ENCODE measurements at places on chromosomes 3 and 15. TPM values are rescaled to one million over a fixed set of nuclear protein-coding genes. Genes with fewer than 3 reads are reported as not detected.

The RASL12 gene
- total RNA-seq, result 82.0 TPM

The NCK1 gene
- total RNA-seq, result 100 TPM

The TTLL13 gene
- total RNA-seq, result 0.60 TPM

DNA sequence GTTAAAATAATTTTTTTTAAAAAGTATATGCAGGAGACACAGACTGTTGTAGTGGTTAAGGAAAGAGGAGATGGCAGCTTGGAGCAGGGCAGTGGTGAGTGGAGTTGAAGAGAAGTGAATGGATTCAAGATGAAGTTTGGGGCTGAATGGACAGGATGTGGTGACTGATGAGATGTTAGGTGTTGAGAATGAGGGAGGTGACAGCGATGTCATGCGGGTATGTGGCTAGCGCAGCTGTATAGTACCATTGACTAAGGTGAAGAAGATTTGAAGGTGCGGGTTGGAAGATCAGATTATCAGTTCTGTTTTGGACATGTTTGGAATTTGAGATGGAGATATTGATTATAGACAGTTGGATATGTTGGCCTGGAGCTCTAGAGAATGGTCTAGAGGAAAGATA lies 20.1 kb downstream of the FBXO22 start:
- no peak for DNase-seq

- DNase-seq, result no peak
Measured at GRCh38 chr3:64392001-64392400, 166.7 kb upstream of the PRICKLE2 start.

GRCh38 chr3:113600418-113601182 lies 68.2 kb downstream of the SIDT1 start:
- DNase-seq, result no peak
